Cardiac ventricle fibroblast (primary cell): ENCODE measurements at places on chromosomes 6 and 20. TPM values are rescaled to one million over a fixed set of nuclear protein-coding genes. Genes with fewer than 3 reads are reported as not detected.

The CALHM5 gene
- total RNA-seq = 4.6 and 5.0 TPM in 2 replicates

The FAM209A gene
- total RNA-seq = not detected in 2 replicates

The RCAN2 gene
- total RNA-seq = 0.10 and 0.37 TPM in 2 replicates

The DDX43 gene
- total RNA-seq = 0.37 and 2.3 TPM in 2 replicates

The RNF39 gene
- 0.19 TPM in 1 of 2 replicates, not detected in the other for total RNA-seq

The PGK2 gene
- total RNA-seq = not detected in 2 replicates

The RMND1 gene
- 19.6 and 25.1 TPM in 2 replicates for total RNA-seq

The ADGRG6 gene
- 0.06 and 0.54 TPM in 2 replicates for total RNA-seq

The GPR63 gene
- 0.05 and 0.06 TPM in 2 replicates for total RNA-seq

The AKAP7 gene
- 4.0 and 5.9 TPM in 2 replicates for total RNA-seq

The DTNBP1 gene
- total RNA-seq = 10.0 and 10.2 TPM in 2 replicates

The C20orf202 gene
- not detected in 2 replicates for total RNA-seq

The SLC17A2 gene
- total RNA-seq = not detected in 2 replicates

The SCRT2 gene
- total RNA-seq = not detected in 2 replicates

The SRMS gene
- not detected in 2 replicates for total RNA-seq

The CARMIL1 gene
- total RNA-seq = 15.5 and 20.6 TPM in 2 replicates

The KIFC1 gene
- 1.3 and 5.0 TPM in 2 replicates for total RNA-seq

The CSNK2B gene
- 208 and 235 TPM in 2 replicates for total RNA-seq

The PRICKLE4 gene
- 1.5 and 2.6 TPM in 2 replicates for total RNA-seq

The ANKRD6 gene
- 2.2 and 6.6 TPM in 2 replicates for total RNA-seq

The NHSL1 gene
- 6.7 and 10.8 TPM in 2 replicates for total RNA-seq

The KIAA1755 gene
- 1.9 and 4.1 TPM in 2 replicates for total RNA-seq

The SAMD3 gene
- total RNA-seq = 0.78 TPM in 1 of 2 replicates, not detected in the other

The TPD52L1 gene
- total RNA-seq = 0.81 and 5.3 TPM in 2 replicates

The RAB5IF gene
- total RNA-seq = 62.5 and 67.3 TPM in 2 replicates

The CD24 gene
- total RNA-seq = 0.12 and 0.15 TPM in 2 replicates

The MCHR2 gene
- not detected in 2 replicates for total RNA-seq

The GLP1R gene
- not detected in 2 replicates for total RNA-seq

The EBF4 gene
- 0.49 and 0.69 TPM in 2 replicates for total RNA-seq

The SNAI1 gene
- 3.7 and 5.1 TPM in 2 replicates for total RNA-seq

The CFAP206 gene
- 0.37 and 1.2 TPM in 2 replicates for total RNA-seq

The HFE gene
- 12.0 and 14.8 TPM in 2 replicates for total RNA-seq

The GSTA1 gene
- total RNA-seq = not detected in 2 replicates

The VSTM2L gene
- 0.44 and 1.9 TPM in 2 replicates for total RNA-seq

The BHLHE23 gene
- total RNA-seq = not detected in 2 replicates

The HLA-DRA gene
- total RNA-seq = 0.29 TPM in 1 of 2 replicates, not detected in the other

The PRDM1 gene
- 0.62 and 3.1 TPM in 2 replicates for total RNA-seq

The HRH3 gene
- not detected in 2 replicates for total RNA-seq

The IDH3B gene
- total RNA-seq = 58.4 and 62.0 TPM in 2 replicates

The TSPO2 gene
- total RNA-seq = not detected in 2 replicates

The MAP3K5 gene
- total RNA-seq = 7.1 and 7.5 TPM in 2 replicates

The PPP1R14C gene
- total RNA-seq = 1.2 TPM in 1 of 2 replicates, not detected in the other

The FAM217A gene
- not detected in 2 replicates for total RNA-seq

The ALDH5A1 gene
- total RNA-seq = 1.6 and 1.8 TPM in 2 replicates

The TMEM244 gene
- not detected in 2 replicates for total RNA-seq
